ENCODE measurements at places on chromosomes 7 and 10.

DNA sequence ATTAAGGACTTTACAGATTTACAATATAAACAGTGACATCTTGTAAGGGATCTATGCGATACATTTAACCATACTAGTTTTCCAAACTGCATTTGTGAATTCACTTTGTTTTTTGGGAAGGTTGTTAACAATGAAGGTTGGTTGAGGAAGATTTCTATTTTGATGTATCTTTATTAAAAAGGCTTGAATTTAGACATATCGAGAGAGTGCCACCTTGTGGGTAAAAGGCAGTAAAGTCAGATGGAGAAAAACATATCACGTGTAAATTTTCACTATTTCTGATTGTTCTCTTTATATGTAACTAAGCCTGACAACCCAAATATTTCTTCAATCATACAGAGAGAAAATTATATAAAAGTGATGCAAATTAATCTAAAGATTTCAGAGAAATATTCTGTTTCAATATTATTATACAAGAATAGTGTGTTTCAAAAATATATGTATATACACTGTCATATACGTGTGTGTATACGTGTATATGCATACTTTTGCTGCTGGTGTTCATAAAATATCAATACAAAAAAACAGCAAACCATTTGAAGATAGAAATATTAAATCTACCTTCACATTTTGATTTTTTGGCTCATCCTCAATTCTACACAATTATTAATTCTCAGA lies 988.6 kb downstream of the SORCS1 start:
- no peak for DNase-seq

DNA sequence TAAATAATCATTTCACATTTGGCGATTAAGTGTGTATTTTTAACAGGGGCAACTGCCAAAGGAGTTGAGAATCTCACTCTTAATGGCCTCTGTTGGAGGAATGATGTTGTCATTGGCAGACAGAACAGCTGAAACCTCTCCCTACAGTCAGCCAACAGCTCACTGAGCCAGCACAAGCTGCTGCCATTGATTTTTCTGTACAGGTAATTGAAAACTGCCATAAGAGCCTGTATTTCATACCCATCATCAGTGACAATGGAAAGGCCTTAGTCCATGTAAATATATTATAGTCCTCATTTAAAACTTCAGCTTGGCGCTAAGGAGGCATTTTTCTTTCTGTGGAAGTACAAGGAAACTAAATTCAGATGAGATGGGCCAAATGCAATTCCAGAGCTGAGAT lies 28.1 kb upstream of the PTN start:
- no peak for DNase-seq

DNA sequence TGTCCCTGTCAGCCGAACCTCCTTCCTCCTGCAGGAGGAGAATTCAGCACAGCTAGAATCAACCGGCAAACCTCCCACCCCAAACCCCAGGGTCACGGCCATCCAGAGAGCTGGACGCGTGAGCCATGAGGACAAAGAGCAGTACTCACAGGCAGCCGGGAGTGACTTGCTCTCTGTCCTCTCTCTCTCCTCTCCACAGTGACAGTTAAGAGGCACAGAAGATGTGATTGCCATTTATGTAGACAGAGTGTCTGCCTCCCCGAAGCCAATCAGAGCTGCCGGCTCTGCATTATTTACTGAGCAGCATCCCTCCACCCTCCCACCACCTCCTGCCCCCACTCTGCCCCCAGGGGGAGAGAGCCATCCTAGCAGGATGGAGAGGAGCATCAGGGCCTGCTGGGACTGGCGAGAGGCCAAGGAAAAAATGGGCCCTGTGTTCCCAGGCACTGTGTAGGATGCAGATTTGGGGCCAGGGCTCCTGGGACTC lies 4.3 kb downstream of the DDC start:
- DNase-seq: no peak

DNA sequence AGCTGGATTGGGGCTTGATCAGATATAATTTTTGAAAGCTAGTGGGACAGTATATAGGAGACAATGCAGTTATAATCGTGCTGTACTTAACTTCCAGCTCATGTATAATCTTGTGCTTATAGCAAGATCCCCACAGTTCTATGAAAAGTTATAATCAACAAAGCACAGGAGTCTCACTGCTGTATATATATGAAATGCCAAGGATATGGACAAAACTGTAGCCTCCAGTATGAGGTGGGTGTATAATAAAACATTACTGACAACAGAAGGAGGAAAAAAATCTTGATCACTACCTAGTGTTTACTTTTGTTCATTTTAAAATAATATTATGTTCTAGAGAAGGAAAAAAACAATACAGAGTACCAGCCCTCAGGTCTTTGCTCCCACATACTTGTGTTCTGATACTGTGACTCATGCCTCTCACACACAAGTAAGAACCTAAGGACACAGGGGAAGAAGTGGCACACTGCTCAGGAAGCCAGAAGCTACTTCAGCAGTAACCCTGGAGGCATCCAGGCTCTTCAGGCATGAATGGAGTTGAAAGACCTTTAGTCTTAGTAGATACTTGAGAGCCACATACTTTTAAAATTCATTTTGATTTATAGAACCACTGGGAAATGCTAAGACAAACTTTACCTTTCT lies 265.7 kb upstream of the IMMP2L start:
- DNase-seq: no peak

GRCh38 chr10:35236739-35237138 lies 99.6 kb upstream of the CCNY start:
- DNase-seq: no peak

DNA sequence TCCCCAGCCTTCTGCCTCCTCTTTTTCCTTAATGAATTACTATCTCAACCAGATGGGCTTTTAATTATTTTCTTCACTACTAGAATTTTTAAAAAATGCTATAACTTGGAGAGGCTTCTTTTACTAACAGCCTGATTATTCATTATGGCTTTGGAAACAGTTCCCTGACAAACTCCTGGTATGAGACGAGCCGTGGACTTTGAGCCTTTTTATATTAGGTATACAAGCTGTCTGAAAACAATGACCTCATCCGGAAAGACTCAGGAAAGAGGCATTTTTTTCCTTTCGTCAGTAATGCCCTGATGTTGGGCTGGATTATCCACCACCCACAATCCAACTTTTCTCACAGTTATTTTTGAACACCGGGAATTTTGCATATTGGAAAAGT lies 26.7 kb upstream of the ABLIM1 start:
- no peak for DNase-seq

- no peak for DNase-seq
Measured at GRCh38 chr10:11178606-11179515, 161.2 kb downstream of the CELF2 start.

DNA sequence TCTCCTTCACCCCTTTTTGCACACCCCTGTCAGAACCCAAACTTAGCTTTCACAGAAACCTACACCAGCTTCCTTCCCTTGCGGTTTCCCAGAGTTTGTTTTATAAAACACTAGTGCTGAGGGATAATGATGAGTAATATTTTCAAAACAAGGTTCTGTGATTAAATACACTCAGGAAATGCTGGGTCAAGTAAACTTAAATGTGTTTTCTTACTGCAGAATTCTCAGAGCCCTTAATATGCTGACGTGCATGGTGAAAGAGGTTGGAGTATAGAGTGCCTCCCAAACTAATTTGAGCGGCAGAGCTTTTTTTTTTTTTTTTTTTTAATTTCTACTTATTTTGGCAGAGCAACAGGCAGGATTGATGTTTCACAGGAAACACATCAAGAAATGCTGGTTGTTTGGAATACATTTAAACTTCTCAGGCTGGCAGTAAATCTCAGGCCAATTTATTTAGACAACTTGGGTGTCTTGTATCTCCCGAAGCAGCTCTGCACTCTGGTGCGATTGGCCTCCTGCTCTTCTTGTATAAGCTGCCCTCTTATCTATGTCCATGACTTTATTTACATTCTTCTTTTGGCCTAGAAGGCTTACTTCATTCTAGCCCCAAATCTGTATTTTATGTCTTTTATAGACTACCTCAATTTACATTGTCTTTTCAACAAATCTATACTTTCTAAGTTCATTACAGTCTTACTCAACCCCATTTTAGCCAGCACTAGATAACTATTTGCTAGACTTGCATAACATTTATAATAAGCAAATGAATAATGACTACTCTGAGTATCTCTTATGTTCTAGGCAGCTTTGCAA lies 165.4 kb downstream of the BMPER start:
- no peak for DNase-seq

- peak; percentile 26 for DNase-seq
Measured at GRCh38 chr10:47031901-47032465, 120.8 kb downstream of the PTPN20 start.

GRCh38 chr10:100687143-100688003 lies 58.0 kb upstream of the PAX2 start:
- DNase-seq: no peak

DNA sequence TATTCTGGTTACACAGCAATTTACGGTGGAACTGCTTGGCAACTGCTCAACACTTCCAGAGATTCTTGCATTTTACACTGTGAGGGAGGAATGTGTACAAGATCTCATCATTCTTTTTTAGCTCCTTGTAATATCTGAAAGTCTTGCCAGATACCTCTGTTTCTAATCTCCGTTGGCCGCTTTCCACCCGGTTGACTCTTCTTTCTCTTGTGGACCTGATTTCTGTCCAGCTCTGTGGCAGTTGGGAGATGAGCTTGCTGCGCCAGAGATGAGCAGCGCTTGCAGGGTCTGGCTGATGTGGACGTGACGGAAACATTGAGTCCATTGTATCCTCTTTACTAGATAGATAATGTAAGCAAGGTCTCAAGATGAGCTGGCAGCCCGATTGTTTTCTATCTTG lies 27.6 kb downstream of the SPAG6 start:
- no peak for DNase-seq

GRCh38 chr7:64888901-64889685 lies 14.0 kb upstream of the ZNF273 start:
- no peak for DNase-seq

GRCh38 chr10:6719561-6719960 lies 139.5 kb upstream of the PRKCQ start:
- DNase-seq: no peak

DNA sequence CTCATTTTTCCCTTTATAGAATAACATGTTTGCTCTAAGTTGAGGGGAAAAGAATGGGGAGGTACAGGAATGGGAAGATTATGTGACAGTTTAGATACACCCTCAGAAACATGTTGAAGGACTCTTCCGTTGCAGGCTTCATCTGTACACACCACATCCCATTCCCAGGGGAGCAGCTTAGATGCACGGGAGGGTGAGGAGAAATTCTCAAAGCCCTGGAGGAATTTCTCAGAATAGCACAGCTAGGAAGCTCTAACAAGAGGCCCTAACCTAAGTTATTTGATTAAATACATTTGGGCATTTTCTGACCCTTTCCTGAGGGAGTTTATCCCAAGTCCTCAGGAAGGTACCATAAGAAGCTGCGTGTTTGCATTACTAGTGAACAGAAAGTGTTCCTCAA lies 660.2 kb upstream of the IGFBP3 start:
- no peak for DNase-seq

DNA sequence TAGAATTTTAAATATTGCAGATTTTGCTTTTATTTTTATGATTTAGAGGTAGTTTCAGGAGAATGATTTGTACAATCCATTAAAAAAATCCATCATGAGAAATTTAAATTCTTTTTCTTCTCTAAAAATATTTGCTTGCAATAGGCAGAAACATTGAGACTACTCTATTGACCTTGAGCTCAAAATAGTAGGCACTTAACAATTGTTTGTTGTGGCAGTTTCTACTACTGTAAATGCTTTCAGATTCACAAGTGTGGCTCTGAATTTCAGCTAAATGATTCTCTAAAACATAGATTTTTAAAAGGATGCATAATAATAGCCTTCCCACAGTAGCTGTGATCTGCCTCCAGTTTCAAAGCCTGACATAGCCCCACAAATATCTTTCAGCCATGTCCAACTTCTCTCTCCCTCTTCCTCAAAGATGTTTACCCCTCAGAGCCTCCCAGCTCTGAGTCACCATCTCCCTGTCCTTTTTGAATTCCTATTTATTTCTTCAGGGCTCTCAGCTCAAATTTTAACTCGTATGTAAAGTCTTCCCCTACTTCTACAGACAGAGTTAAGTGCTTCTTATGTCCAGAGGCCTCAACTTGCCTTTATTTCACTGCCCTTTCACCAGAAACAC lies 160.5 kb downstream of the AOAH start:
- no peak for DNase-seq

- no peak for DNase-seq
Measured at GRCh38 chr10:12271210-12271540, 75.2 kb downstream of the CDC123 start.

DNA sequence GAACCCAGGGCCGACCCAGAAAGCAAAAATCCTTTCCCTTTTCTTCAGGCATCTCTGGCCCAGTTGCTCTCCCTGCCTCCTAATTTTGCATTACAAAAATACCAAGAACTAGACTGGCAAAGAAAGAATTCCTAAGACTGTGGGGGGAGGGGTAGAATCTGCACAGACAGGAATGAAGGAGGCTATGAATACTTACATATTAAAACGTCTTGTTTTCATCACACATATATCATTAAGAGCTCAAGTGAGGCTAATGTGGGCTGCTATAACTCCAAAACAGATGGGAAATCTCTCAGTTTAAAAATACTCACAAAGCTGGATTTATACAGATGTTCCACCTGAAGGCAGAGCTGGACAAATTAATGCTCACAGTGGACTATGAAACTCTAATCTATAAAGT lies 29.2 kb upstream of the MKX start:
- DNase-seq: no peak

- DNase-seq: no peak
Measured at GRCh38 chr7:46145412-46145811, 224.3 kb upstream of the IGFBP3 start.

DNA sequence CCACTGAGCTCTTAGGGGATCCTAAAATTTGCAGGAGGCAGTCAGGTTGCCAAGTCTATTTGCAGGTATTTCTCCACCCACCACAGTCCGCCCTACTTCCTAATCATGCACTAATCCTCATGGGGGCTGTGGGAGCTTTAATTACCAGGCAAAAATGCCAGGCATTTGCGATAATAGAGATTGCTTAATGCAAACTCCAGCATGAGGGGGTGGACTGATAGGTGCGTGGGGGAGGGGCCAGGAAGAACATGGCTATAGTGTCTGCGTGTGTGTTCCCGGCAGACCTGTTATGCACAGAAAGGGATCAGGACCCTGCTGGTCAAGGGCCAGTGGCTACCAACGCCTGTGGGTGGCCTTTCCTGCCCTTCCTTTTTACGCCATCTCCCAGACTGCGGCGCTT lies 15.6 kb upstream of the AQP1 start:
- DNase-seq: no peak

- DNase-seq: no peak
Measured at GRCh38 chr7:66247380-66248078, 42.4 kb downstream of the TPST1 start.

GRCh38 chr7:117045927-117046710 lies 92.8 kb downstream of the ST7 start:
- no peak for DNase-seq

GRCh38 chr7:80530136-80530535 lies 18.3 kb upstream of the GNAT3 start:
- DNase-seq: no peak

GRCh38 chr7:20412032-20412431 lies 81.3 kb downstream of the ITGB8 start:
- no peak for DNase-seq

DNA sequence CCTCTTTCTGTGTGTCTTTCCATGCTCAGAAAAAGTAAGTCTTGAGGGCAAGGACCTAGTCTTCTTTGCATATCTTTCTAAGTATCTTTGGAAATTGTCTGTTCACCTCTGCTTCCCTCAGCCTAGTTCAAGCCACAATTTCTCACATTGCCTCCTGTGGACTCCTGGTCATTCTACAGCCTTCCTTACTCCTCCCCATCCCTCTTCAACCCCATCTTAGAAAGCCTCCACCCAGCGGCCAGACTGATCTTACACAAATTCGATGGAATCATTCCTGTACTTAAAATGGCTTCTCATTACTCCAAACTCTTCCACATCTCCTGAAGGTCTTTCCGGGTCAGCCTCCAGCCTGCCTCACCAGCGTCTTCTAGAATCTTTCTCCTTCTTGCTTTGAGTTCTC lies 24.1 kb upstream of the AGK start:
- no peak for DNase-seq
